ENCODE measurements at places on chromosomes 7 and 10.

DNA sequence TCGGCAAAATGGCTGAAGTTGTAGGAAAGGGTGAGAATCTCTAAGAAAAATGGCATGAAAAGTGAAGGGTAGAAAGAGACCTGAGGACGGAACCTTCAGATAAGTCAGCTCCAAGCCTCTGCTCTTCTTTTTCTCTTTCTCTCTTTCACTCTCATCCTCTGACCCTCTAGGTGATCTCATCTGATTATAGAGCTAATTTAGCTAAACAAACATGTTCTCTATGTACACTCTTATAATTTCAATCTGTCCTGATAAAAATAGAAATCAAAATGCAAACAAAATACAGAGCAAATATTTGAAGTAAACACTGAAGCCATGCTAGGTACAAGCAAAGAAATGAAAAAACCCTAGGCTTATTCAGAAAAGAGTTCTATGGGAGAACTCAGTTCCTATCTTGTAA is 14.4 kb upstream of the CUBN start:
- DNase-seq, result no peak

DNA sequence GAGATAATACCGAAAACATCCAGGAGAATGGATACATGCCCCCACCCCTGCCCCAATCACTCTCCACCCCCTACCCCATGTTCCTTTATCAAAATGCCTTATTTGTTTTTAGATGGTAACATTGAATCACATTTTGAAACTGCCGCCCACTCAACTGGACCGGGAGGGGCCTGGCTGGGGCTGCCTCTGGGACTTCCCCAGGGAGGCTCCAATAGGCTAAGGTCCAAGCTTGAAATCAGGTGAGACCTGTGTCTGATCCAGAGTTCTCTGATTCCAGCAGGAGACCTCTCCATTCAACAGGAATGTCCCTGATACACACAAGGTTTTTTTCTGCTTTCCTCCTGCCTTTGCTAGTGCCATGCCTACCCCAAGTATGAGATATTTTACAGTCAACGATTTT is 43.8 kb upstream of the ACSL5 start:
- peak; percentile 11 for DNase-seq

- DNase-seq, result no peak
Measured at GRCh38 chr10:113493195-113493594, 59.7 kb upstream of the HABP2 start.

GRCh38 chr10:3749011-3749410 is 36.0 kb downstream of the KLF6 start:
- no peak for DNase-seq

- no peak for DNase-seq
Measured at GRCh38 chr7:21142081-21142480, 285.8 kb upstream of the SP4 start.

GRCh38 chr10:114335614-114336013 is 68.7 kb downstream of the AFAP1L2 start:
- no peak for DNase-seq

DNA sequence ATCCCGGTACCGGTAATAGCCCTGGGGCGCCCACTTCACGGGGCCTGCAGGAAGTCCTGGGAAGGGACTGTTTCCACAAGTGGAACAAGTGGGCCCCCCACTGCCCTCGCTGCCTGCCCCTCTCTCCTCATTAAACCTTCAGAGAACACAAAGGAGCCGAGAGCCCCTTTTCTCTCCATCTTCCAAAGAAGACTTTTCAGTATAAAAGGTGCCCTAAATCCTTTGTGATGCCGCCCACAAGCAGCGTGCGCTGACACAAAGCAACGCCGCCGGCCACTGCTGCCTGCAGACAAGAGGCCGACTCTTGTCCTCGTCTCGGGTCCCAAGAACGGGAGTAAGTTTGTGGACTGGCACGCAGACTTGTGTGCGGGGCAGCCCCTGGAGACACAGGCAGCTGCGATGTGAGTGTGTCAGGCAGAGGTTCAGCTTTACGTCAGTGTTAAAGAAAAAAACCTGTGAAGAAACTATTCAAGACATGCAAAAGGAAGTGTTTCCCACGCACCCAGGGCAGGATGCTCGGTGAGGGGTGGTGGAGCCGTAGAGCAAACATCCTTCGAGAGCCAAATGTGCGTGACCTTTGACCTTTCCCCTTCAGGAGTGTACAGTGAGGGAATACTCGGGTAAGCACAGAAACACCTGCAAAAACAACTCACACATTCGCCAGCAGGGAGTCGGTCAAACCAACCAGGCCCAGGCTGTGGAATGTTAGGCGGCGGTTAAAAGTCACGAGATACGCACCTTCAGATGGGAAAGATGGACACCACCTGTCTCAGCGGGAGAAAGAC is 118.2 kb downstream of the VIPR2 start:
- DNase-seq, result no peak

Measured in stimulated activated CD8-positive, alpha-beta memory T cell treated with anti-CD3 and anti-CD28 coated beads, Interleukin-2, amount 100 ng/mL, for 48 hours (primary cell).